ENCODE measurements at places on chromosomes 2 and 18. TPM values are rescaled to one million over a fixed set of nuclear protein-coding genes. Genes with fewer than 3 reads are reported as not detected.

The COL6A3 gene
- 2,183 TPM for total RNA-seq

The WDPCP gene
- 12.4 TPM for total RNA-seq

The AOX1 gene
- total RNA-seq = 38.1 TPM

The CHST10 gene
- total RNA-seq = 5.2 TPM

The CYRIA gene
- 4.3 TPM for total RNA-seq

The RPRM gene
- 0.15 TPM for total RNA-seq

The DSC2 gene
- total RNA-seq = not detected

The CXCR1 gene
- total RNA-seq = not detected

The TPO gene
- not detected for total RNA-seq
